ENCODE measurements at places on chromosomes 4 and X.

DNA sequence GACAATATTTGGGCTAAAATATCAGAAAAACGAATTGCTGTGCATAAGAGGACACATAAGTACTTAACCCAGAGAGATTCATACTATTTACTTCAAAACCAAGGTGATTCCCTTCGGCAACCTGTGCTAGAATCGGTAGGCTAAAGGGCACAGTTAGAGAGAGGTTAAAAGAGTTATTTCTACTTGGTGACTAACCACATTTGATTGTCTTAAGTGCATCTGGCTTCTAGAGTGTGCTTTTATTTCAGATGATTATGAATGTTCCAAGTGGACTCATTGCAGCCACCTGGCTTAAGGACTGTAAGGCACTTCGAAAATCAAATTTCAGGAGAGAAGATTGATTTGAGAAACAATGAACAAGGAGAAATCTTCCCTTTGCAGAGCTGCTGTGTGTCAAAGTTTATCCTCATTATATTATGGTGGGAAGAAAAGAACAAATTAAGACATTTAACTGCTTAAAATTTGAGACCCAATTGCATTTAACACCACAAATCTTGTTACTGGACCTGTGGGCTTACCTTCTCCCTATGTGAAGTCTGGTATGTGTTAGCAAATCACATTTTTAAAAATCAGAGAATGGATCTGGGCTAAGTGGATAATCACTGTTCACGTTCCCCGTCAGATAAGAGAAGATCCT is 34.0 kb downstream of the PHOX2B start:
- no peak for DNase-seq

DNA sequence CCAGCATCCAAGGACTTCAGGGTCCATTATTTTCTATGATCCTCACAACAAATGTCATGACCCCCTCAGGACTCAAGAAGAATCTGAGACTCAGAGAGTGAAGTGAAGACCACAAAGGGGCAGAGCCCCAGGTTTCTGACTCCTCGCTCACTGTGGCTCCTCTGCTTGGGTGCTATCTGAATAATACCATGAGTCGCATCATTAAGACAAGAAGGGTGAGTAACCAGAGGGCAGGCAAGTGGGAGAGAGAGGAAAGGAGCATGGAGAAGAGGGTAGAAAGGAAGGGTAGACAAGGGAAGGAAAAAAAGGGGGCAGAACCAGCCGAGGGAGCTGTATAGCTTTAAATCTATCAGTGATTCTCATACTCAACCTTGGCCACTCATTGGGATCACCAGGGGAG is 15.5 kb upstream of the HSD17B10 start:
- no peak for DNase-seq

DNA sequence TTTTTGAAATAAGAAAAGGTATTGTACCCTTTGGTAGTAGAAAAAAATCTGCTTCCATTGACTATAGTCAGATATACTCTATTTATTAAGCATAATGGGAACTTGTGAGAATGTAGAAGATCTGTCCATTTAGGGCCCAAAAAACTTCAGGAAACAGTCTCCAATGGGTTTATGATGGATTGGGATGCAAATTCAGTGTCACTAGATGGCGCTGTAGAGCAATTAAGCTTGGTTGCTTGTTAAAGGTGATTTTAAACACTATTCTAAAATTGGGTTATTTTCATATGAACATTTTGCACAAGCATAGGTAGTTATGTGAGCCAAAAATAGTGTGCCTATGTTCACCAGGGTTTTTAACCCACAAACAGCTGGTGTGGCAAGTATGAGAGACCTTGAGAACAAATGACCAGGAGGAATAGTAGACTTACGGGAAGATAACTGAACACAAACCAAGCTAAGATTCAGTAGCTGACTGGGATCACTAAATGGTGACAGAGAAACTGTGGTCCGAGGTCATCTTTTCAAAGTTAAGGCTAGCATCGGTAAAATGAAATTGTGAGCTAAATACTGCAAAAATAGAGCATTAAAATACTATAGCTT is 80.3 kb upstream of the LSM6 start:
- DNase-seq: peak; percentile 83

DNA sequence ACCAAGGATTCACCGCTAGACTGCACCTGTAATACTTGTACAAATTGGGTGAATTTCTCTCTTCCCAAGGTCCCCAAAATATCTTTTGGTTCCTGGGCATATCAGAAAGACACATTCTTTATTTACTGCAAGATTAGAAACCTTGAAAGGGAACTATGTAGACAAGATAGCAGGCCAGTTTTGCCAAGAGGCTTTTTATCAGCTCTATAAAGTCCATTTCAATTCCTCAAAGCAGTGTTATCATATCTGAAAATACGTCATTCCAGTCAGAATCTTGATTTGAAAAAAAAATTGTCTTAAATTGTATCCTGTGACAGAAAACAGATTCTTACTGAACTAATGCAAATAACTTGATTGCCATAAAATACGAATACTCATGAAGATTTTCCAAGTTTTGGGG is 37.0 kb upstream of the NSG1 start:
- DNase-seq: no peak

- DNase-seq: no peak
Measured at GRCh38 chrX:39672405-39672804, 425.4 kb downstream of the BCOR start.

GRCh38 chr4:31065086-31065485 is 344.9 kb downstream of the PCDH7 start:
- no peak for DNase-seq

DNA sequence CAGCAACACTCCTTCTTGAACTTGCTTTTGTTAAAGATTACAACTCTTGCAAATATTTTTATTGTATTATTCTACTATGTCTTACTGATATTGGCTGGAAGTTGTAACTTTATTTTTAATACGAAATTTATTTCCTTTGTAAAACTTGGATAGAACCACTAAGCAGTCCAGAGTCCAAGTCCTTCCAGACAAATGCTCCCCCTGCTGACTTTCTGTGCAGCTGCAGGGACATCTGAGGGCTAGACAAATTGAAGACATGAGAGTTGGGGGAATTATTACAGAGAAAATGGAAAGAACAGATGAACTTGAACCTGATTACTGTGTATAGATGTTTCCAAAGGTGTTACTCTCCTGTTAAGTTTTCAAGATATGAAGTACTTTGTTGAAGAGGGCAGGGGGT is 238.8 kb downstream of the GRIA3 start:
- peak; percentile 51 for DNase-seq

DNA sequence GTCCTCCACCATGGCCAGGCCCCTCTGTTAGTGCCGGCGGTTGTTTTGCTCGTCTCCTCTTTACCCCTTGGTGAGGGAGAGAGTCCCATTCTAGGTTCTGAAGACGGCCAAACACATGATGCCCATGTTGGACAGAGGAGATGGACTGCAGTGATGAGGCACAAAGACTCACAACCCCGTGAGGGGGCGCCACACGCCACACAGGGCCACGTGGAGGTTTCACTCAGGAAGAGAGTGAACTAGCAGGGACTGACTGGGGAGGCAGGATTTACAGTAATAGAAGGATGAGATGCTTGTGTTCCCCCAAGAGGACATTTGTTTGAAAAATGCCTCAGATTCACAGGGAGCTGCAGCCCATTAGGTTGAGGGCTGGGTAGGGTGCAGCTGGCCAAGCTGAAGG is 655.3 kb upstream of the FRG1 start:
- DNase-seq: no peak

DNA sequence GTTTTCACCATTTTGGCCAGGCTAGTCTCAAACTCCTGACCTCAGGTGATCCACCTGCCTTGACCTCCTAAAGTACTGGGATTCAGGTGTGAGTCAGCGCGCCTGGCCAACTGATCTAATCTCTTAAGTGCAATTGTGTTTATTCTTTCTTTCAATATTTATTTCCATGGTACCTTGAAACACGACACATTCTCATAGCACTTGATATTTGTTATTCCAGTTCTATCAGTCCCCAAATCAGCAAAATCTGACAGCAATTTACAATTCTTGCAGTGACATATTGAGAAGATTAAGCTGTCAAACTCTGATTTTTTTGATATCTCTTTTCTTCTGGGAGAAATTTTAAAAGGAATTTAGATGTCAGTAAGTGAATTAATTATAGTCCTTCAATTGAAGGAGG is 218.1 kb upstream of the FAT4 start:
- DNase-seq: no peak

DNA sequence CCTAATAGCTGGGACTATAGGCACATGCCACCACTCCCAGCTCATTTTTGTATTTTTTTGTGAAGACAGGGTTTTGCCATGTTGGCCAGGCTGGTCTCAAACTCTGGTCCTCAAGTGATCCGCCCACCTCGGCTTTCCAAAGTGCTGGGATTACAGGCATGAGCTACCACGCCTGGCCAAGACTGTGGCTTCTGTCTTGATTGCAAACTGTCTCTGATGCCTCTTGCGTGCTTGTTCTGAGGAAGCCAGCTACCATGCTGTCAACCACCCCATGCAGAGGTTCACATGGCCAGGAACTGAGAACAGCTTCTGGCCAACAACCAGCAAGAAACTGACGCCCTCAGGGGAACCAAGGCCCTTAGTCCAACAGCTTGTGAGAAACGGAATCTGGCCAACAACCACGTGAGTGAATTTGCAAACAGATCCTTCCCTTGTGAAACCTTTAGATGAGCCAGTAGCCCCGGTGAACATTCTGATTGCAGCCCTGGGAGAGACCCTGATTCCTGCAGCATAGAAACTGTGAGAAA is 71.2 kb downstream of the SUPT20HL2 start:
- DNase-seq: peak; percentile 87

DNA sequence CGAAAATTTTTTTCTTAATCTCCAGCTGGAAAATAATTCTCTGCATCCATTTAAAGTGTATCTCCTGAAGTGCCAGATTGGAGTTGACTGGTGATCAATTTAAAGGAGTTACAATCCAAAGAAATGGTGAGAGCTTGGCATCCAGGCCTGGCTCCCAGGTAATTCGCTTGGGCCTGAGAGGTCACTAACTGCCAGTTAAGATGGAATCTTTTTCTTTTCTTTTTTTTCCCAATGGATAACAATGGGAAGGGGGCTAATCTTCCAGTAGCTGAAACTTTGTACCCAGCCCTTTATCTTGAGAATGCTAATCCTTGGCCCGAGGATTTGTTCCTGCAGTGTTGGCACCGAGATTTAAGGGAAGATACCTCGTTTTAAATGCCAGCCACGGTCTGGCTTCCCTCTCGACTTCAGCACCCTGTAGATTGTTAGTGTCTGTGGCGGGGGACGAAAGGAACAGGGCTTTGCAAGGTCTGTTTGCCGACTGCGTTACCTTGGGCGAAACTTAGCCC is 13.3 kb upstream of the PITX2 start:
- no peak for DNase-seq

DNA sequence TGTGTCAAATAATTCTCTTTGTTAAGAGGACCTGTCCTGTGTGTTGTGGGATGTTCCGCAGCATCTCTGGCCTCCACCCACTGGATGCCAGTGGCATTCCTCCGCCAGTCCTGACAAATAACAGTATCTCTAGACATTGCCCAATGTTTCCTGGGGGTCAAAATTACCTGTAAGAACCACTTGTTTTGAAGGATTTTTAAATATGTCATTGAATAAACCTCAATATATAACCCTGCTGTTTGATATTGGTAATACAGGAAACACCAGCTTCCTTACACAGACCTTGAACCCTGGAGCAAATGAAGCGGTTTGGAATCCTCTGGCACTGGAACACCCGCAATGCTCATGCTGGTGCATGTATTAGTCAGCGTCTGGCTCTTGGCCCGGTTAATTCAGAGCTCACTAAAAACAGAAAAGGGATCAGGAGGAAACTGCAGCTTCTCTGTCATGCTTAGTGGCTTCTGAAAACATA is 101.3 kb downstream of the TBL1X start:
- DNase-seq: peak; percentile 80

GRCh38 chr4:173041482-173041881 is 127.1 kb upstream of the GALNT7 start:
- DNase-seq: no peak

- DNase-seq: no peak
Measured at GRCh38 chrX:13258052-13258444, 61.8 kb downstream of the ATXN3L start.

- DNase-seq: no peak
Measured at GRCh38 chr4:35364321-35364870, 879.9 kb downstream of the ARAP2 start.

- DNase-seq: no peak
Measured at GRCh38 chrX:123581586-123581985, 151.3 kb downstream of the THOC2 start.

GRCh38 chr4:146976145-146976544 is 30.5 kb upstream of the TTC29 start:
- no peak for DNase-seq

GRCh38 chrX:45077748-45078424 is 122.8 kb downstream of the DIPK2B start:
- DNase-seq: no peak

GRCh38 chrX:155148724-155149537 is 67.3 kb upstream of the VBP1 start:
- DNase-seq: peak; percentile 31

DNA sequence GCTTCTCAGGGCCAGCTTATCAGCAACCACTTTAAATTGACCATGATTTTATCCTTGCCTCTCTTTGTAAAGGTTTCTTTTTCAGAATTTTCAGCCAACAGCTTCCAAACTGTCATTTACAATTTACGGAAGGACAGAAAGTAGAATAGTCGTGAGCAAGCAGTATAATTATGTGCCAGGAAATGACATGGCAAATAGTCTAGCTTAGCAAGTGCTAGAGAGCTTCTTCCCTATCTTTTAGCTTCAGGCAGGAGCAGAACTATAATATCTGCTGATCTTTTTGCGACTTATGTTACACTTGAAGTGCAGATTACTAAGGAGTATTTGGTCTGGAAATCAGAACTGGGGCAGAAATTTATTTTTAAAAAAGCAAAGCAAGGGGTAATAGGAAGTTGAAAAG is 123.0 kb upstream of the AP1S2 start:
- DNase-seq: no peak

GRCh38 chrX:154712781-154713740 is 37.8 kb downstream of the GAB3 start:
- peak; percentile 63 for DNase-seq

GRCh38 chrX:3743801-3744439 is 30.5 kb upstream of the PRKX start:
- DNase-seq: no peak

- DNase-seq: no peak
Measured at GRCh38 chr4:101136373-101137370, 210.7 kb downstream of the PPP3CA start.

GRCh38 chr4:39363773-39364393 is 2.3 kb downstream of the RFC1 start:
- DNase-seq: no peak

DNA sequence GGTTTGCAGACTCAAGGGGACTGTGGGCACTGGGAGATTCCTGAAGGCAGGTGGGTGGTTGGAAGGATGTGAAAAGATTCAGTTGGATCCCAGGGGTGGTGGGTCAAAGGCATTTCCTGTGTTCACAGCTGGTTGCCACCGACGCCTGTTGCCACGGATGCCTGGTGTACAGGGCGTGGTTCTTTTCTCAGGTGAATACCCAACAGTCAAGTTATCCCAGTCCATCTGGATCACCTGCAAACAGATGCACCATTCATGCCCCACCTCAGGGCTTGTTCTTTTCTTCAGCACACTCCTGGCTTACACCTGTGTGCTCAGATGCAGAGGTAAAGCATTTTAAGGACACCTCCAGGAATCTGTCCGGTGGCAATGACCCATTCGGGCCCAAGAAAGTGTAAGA is 55.8 kb upstream of the SHOX start:
- DNase-seq: no peak
